ENCODE measurements at places on chromosomes 11 and 22.

DNA sequence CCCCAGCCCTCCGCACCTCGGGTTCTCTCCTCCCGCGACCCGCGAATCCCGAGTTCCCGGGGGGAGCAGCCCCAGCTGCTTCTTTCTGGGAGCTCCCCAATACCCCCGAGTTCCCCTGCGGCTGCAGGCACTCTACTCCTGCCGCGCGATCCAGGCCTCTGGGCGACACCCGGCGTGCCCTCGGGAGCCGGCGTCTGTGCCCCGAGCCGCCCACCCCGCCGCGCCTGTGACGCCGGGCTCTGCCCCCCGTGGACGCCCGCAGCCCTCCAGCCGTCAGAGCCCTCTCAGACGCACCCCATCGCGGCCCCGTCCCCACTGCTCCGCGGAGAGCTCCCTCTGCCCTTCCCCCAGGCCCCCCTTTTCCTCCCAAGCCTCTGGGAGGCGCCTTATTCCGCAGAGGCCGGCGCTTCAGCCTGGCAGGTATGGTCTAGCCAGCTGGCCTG is 422 bp downstream of the GLB1L2 start:
- DNase-seq = no peak

DNA sequence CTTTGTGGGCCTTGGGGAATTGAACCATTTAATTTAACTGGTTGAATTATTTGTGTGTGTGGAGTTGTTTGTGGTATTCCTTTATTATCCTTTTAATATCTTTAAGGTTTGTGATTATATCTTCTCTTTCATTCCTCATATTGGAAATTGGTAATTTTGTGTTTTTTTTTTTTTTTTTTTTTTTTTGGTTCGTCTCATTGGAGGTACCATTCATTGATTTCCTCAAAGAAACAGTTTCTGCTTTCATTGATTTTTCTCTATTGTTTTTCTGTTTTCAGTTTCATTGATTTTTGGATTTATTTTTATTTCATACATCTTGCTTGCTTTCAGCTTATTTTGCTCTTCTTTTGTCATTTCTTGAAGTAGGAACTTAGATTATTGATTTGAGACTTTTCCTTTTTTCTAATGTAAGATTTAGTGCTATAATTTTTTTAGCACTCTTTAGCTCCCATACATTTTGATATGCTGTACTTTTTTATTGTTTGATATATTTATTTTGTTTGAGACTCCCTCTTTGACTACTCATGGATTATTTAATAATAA is 31.0 kb upstream of the MAPK1 start:
- DNase-seq = no peak

GRCh38 chr11:2913776-2914175 is 15.4 kb downstream of the PHLDA2 start:
- no peak for DNase-seq

GRCh38 chr11:1827095-1827813 is 7.5 kb upstream of the SYT8 start:
- DNase-seq = no peak

GRCh38 chr11:63491636-63492372 is 837 bp upstream of the PLAAT5 start:
- DNase-seq = no peak

DNA sequence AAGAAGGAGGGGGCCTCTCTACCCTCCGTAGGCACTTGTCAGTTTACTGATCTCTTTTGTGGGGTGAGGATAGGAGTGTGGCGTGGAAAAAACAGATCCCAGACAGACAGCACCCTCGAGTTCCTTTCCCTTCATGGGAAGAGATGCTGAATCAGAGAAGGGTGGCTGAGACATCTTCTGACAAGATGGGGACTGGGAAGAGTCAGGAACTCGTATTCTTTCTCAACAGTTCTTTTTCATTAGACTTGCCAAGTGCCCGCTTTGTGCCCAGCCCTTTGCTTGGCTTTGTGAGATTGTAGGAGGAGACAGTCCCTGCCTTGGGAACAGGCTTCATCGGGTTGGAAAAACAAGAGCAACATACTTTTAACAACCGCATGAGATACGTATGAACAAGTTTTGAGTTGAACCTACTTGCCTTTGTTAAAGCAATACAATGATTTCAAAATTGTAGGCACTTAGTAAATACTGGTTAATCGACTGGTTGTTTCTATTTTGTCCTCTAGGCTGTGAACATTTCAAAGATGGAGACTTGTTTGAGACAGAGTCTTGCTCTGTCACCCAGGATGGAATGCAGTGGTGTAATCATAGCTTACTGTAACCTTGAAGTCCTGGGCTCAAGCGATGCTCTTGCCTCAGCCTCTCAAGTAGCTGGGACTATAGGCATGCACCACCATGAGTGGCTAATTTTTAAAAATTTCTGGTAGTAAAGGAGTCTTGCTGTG is 1.1 kb downstream of the RRM1 start:
- no peak for DNase-seq

DNA sequence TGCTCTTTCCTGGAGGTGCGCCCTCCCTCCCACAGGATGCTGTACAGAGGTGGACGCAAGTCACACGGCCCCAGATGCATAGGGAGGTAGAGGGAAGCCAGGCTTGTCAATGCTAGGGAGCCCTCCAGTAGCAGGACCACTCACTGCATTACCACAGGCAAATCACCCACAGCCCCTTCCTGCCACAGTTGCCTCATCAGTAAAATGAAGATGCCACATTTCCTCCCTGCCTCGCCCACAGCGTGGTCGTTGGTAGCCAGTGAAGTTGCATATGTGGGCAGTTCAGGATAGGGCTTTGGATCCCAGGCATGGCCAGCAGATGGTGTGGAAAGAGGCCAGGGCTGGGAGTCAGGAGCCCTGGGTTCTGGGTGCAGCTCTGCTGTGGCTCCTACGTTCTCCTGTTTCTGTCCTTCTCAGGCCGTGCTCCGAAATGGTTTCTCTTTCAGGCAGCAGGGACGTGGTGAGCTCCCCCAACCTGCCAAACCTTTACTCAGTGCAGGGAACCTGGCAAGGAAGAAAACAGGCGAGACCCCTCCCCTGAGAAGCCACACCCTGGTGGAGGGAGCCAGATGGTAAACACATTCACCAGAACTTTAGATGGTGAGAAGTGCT is 22.6 kb downstream of the DAGLA start:
- no peak for DNase-seq

DNA sequence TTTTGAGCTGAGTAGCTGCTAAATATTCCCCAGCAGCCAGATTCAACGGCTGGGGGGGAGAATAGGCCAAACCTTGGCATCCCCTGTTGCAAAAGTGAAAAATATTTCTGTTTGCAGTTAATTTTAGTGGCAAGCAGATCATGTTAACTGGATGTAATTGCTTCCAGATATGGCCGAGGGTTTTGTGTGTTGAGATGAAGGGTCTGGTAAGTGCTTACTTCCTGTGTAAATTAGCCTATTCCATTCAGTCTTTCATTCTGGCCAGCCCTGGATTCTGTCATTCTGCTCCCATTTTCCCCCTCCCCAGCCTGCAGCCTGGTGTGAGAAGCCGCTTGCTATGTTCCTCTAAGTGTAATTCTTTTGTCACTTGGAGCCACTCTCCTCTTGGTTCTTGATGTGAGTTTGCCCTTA is 17.4 kb downstream of the ZBTB16 start:
- DNase-seq = no peak

DNA sequence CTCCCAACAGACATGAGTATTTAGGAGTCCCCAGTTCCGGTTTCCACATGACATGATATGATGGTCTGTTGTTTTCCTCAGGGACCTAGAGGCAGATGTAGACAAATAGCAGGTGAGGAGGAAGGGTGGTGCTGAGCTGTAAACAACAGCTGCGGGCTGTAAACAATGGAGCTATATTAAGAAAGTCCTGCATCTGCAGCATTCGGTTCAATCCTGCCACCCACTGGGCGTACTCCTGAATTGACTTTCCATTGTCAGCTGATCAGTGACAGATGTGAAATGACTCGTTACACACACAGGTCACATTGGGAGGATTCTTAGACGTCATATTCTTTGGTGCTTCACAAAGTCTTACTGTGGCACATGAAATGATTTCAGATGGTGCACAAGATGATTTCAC is 26.8 kb upstream of the RAG1 start:
- peak; percentile 31 for DNase-seq

GRCh38 chr11:11988099-11988651 is 20.3 kb downstream of the DKK3 start:
- no peak for DNase-seq

DNA sequence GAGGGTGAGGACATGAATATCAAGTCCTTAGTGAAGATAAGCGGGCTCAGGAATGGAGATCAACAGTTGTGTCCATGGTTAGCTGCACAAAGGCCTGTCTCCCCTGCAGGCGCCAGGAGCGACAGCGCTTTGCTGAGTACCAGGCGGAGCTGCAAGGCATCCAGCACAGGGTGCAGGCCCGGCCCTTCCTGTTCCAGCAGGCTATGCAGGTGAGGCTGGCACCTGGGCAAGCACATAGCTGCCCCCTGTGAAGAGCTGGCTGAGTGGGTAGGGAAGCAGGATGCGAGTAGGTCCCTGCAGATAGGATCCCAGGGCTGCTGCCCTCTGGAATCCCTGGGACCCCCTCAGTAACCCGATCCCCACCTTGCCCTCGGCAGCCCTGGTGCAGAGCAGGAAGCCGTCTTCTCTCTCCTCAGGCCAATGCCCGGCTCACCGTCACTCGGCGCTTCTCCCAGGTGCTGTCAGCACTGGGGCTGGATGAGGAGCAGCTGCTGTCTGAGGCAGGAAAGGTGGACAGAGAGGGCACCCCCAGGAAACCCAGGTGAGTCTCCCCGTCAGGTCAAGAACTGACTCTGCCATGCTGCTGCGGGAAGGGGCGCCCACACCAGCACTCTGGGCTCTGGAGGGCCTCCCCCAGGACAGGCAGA is 2.6 kb upstream of the SART1 start:
- DNase-seq = no peak

GRCh38 chr22:35092406-35092805 is 26.4 kb downstream of the ISX start:
- DNase-seq = no peak

DNA sequence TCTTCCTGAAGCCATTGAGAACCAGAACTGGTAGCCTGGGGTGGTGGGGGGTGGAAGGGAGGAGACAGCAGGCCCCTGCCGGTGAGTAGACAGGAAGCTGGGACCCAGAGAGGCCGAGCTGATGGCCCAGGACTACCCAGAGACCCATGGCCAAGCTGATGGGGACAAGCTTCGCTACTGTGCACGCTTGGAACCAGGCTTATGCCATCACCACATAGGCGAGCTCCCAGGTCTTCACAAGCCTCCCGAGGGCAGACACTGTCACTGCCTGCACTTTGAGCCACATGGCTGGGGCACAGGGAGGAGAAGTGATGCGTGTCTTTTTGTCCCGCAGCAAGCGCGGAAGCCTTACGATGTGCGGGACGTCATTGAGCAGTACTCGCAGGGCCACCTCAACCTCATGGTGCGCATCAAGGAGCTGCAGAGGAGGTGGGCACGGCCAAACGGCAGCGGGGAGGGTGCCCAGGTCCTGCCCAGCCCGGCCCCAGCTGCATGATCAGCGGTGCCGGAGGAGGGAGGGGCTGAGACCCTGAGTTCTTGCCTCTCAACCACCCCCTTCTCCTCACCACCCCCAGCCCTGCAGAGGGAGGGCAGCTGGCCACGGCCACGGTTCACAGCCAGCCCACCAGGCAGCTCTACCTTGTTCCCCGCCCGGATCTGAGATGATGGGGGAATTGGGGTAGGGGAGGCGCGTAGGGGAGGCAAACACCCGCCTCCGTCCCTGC is 76.0 kb upstream of the KCNQ1OT1 start:
- no peak for DNase-seq

DNA sequence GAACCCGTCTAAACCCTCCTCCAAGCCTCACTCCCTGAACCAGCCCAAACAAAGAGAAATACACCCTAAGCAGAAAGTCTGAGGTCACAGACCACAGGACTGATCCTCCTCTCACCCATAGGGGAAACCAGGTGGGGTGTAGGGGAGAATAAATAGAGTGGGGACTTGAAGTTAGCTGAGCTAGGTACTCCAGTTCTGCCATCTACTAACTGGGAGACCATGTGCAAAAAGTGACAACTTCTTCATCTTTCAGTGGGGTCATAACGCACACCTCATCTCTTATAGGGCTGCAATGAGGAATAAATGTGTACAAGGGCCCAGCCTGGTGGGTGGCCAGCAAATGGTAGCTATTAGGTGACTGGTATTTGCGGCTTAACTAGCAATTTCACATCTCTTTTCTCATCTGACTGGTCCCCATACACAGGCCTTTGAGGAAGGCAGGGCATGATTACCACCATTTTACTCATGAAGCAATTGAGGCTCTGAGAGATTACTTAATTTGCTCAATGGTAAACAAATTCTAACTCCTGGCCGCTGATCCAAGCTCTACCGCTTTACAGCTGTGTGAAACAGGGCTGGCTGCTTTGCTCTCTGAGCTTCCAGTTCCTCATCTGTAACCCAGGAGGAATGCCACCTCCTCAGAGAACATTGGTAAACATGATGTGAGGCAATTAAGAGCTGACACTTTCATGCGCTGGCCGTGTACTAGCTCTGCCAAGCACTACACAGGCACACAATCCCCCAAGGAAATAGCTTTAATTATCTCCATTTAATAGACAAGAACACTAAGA is 16.6 kb downstream of the TBC1D10A start:
- no peak for DNase-seq

DNA sequence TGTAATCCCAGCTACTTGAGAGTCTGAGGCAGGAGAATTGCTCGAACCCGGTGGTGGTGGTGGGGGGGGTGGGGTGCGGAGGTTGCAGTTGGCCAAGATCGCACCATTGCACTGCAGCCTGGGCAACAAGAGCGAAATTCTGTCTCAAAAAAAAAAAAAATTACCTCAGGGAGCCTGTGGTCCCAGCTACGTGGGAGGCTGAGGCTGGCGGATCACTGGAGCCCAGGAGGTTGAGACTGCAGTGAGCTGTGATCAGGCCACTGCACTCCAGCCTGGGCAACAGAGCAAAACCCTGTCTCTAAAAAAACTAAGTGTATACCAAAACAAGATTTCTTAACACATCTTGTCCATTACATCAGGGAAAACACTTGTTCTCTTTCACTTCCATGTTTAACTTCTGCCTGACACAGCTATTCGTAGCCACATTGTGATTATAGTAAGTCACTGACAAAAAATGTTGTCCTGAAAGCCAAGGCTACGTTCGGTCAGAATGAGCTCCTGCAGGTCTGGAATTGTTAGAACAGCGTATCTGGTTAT is 1.4 kb downstream of the TMEM80 start:
- DNase-seq = no peak

DNA sequence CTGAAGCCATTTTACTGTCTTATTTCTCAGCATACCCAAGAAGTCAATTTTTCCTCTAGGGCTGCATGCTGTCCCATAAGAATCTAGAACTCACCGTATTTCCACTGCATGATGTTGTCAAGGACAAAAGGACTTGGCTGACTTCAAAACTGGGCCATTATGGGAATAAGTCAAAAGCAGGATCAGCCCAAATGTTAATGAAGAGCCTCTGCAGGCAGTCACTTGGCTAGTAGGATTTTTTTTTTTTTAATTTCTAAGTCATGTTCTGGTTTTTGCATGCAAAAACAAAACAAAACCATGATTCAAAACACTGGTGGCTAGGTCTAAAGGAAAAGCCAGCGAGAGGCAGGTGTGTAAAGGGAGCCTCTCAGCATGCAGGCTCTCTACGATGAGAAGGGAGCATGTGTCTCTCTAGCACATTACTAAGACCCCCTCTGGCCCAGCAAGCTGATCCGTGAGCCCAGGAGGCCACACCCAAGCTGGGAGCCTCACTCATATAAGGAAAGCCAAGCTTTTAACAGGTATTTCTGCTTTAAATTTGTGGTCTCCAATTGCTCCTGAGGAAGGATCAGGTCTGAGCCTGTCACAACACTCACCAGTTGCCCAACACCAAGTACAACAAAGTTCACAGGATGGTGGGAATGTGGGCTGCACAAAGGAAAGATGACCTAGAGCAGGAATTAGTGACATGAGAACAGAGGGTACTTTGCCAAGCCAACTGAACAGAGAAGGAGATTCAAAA is 21.4 kb upstream of the STK33 start:
- no peak for DNase-seq
